ENCODE measurements at places on chromosomes 2 and 18.

GRCh38 chr2:18096836-18097405, 218.5 kb downstream of the KCNS3 start:
- no peaks in the 10 kb centered on the region for H3K36me3 ChIP-seq
- no peaks in the 10 kb centered on the region for H3K27me3 ChIP-seq
- H3K4me1 ChIP-seq: no peaks in the 10 kb centered on the region
- no peak for DNase-seq

- H3K27me3 ChIP-seq: no peaks in the 10 kb centered on the region
- H3K4me1 ChIP-seq: no peaks in the 10 kb centered on the region
- no peak overlapping the region for H3K27ac ChIP-seq
- peaks cover 93% of the 10 kb centered on the region for H3K36me3 ChIP-seq
These were observed 236.4 kb downstream of the ALPK2 start for GRCh38 chr18:58392324-58393000.

DNA sequence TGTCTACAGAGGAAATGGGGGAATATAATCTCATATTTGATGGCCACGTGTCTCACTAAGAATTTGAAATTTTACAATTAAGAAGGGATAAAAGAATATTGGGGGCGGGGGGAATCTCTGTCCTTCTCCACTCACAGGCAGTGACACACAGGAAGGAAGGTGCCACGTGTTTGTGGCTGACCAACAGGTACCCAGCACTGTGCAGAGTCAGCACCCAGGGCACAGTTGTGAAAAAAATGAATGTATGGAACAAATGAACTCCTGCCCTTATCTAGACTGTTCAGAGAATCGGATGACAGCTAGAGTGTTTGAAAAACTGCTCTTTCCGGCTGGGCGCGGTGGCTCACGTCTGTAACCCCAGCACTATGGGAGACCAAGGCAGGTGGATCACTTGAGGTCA, 317.0 kb upstream of the MYT1L start:
- peaks cover 10% of the 10 kb centered on the region for H3K4me1 ChIP-seq
- DNase-seq: no peak
- H3K4me3 ChIP-seq: no peak overlapping the region
- no peak overlapping the region for H3K27ac ChIP-seq

GRCh38 chr18:35750929-35751328, 169.4 kb downstream of the GALNT1 start:
- H3K27ac ChIP-seq: no peak overlapping the region
- no peak overlapping the region for H3K4me3 ChIP-seq
- H3K27me3 ChIP-seq: no peaks in the 10 kb centered on the region
- no peaks in the 10 kb centered on the region for H3K4me1 ChIP-seq
- H3K36me3 ChIP-seq: no peaks in the 10 kb centered on the region
- no peak for DNase-seq

DNA sequence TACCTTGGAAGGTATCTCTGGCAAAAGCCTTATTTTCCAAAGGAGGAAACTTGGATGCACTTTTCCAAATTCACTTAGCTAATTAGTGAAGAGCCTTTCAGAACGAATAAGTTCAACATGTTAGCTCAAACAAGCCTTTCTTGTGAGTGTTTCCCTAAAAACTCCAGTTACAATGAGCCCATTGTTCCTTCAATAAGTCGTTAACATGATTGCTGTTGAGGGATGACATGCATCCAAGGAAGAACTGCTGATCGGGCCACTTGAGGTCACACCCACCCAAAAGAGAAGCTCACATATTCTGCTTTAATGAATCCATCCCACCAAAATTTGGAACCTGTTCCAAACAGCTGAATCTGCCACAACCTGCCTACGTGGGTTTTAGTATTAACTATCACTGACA, 48.1 kb upstream of the SLC35G4 start:
- H3K27ac ChIP-seq: no peak overlapping the region
- H3K4me1 ChIP-seq: no peaks in the 10 kb centered on the region
- peaks cover 18% of the 10 kb centered on the region for H3K27me3 ChIP-seq
- no peak for DNase-seq

DNA sequence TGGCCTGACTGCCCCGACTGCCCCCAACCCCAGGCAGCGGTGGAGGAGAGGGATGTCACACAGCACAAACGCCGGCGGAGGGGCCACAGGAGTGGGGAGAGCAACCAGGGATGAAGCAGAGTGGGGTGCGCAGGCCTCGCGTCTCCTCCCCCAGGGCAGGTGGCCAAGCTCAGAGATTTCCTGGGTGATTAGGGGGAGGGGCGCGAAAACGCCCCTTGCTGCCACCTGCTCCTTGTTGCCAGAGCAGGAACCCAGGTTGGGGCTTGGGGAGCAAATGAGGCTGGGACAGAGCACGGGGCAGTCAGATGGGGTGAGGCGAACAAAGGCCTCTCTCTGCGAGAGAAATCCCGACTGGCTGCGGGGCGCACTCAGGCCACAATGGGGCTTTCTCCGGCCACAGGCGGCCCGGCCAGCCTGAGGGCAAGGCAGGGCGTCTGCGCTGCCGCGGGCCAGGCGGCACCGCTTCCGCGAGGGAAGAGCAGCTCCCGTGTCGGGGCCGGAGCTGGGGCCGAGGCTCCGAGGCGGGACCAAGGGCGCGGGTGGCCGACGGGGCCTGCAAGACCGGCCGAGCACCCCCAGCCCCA, 11.5 kb downstream of the TEX44 start:
- H3K27ac ChIP-seq: peak overlapping the region; percentile 92
- peak; percentile 33 for DNase-seq
- H3K4me3 ChIP-seq: peak overlapping the region; percentile 60
- H3K27me3 ChIP-seq: no peaks in the 10 kb centered on the region
- H3K4me1 ChIP-seq: peaks cover 11% of the 10 kb centered on the region

- no peaks in the 10 kb centered on the region for H3K27me3 ChIP-seq
- H3K36me3 ChIP-seq: peaks cover 6% of the 10 kb centered on the region
These were observed 20.2 kb downstream of the CHRNA1 start for GRCh38 chr2:174744111-174744510.

GRCh38 chr2:26969077-26969844, 1.2 kb upstream of the MAPRE3 start:
- H3K4me3 ChIP-seq: peak overlapping the region; percentile 88
- DNase-seq: no peak
- peaks cover 23% of the 10 kb centered on the region for H3K4me1 ChIP-seq
- no peaks in the 10 kb centered on the region for H3K36me3 ChIP-seq

- DNase-seq: no peak
- H3K36me3 ChIP-seq: no peaks in the 10 kb centered on the region
- no peaks in the 10 kb centered on the region for H3K4me1 ChIP-seq
- H3K27ac ChIP-seq: no peak overlapping the region
- H3K4me3 ChIP-seq: no peak overlapping the region
These were observed 411.1 kb downstream of the RAD51AP2 start for GRCh38 chr2:17107151-17107550.

DNA sequence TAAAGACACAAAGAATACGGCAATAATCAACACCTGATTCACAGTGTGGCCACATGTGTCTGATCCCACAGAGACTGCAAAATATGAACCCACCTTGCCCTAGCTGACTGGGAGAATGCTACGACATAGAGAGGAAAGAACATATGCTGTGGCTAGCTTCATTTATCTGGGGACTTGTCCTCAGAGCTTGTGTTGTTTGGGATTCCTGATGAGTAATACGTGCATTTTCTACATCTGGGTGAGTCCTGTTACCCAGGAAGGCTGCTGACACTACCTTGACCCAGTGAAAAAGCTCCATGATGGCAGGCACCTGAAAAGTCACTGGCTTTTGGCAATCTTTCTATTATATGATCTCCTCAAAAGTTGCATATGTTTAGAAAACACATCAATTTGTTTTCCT, 427.7 kb upstream of the LYPD1 start:
- H3K36me3 ChIP-seq: no peaks in the 10 kb centered on the region
- no peaks in the 10 kb centered on the region for H3K4me1 ChIP-seq
- peak; percentile 4 for DNase-seq

GRCh38 chr2:203706403-203706802, at the start of gene CD28:
TSS of gene CD28 (plus strand) at chr2:203706639. CDS start at chr2:203706697, 58 bp downstream.
- no peaks in the 10 kb centered on the region for H3K4me1 ChIP-seq
- no peak within 1 kb of the TSS for H3K4me3 ChIP-seq
- no peak for DNase-seq
- no peak within 1 kb of the TSS for H3K27ac ChIP-seq

DNA sequence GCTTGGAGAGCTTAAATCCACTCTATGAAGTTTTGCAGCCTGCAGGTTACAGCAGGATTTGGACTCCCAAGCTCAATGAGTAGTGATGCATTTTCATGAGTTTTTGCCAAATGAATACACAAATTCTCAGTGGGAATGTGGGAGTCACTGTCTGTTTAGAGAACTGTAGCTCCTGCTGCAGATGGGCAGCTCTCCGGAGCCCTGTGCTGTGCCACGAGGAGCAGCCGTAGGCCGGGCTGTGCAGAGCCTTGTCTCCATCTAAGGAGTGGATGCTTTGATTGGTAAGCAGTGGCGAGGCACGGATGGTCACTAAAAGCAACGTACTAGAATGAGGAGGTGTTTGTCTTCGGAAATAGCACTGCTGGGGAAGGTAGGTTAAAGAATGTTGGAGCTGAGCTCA, 96.0 kb upstream of the NFATC1 start:
- H3K4me3 ChIP-seq: no peak overlapping the region
- no peaks in the 10 kb centered on the region for H3K27me3 ChIP-seq
- DNase-seq: no peak
- H3K36me3 ChIP-seq: peaks cover 13% of the 10 kb centered on the region
- no peaks in the 10 kb centered on the region for H3K4me1 ChIP-seq

DNA sequence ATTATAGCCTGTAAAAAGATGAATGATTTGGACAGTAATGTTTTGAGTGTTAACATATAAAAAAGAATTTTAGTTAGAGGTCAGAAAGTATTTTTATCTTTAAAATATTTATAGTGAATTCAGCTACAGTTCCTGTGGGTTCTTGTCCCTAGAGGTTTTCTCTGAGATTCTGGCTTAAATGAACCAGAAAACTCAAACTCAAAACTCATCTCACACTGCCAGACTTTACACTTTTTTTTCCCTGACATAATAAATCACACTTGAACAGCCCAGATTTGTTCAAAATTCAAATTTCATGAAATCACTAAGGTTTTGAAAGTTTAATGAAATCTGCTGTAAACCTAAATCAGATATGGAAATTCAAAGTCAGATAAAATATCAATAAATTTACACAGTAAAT, 92.3 kb downstream of the KCNH7 start:
- no peaks in the 10 kb centered on the region for H3K36me3 ChIP-seq

- no peaks in the 10 kb centered on the region for H3K4me1 ChIP-seq
- peaks cover 4% of the 10 kb centered on the region for H3K36me3 ChIP-seq
- no peak for DNase-seq
- H3K4me3 ChIP-seq: no peak overlapping the region
- H3K27ac ChIP-seq: no peak overlapping the region
These were observed 73.6 kb downstream of the ARL6IP6 start for GRCh38 chr2:152791979-152792378.

DNA sequence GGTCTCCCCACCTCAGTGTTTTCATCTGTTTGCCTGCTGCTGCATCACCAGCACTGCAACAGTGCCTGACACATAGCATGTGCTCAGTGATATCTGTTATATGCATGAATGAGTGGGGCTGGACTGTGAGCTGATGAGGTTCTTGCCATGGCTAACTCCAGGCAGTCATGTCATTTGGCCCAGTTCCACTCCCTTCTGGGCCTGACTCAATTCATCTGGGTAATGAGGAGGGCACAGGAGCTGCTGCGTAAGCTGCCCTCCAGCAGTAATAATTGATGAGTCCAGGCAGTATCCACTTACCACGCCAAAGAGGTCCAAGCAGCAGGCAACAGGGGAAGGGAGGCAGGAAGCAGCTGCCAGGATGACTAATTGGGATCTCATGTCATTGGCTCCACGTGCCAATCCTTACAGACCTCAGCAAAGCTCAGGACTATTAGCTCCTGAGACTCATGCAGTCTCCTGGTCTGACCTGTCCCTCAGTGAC, 34.1 kb upstream of the MAT2A start:
- H3K4me1 ChIP-seq: peaks cover 30% of the 10 kb centered on the region
- no peaks in the 10 kb centered on the region for H3K36me3 ChIP-seq
- DNase-seq: peak; percentile 98

DNA sequence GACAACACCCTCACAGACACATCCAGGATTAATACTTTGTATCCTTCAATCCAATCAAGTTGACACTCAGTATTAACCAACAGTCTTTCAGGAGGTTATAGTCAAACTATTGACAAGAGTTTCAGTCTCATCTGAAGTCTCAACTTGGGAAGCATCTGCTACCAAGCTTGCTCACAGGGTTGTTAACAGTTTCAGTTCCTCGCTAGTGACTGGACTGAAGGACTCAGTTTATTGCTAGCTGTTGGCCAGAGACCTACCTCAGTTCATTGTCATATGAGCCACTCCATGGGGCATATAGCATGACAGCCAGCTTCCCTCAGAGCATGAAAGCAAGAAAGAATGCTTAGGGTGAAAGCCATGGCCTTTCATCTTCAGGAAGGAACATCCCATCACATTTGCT, 228.6 kb downstream of the EPHA4 start:
- H3K27me3 ChIP-seq: no peaks in the 10 kb centered on the region
- no peak for DNase-seq
- H3K4me3 ChIP-seq: no peak overlapping the region
- no peaks in the 10 kb centered on the region for H3K36me3 ChIP-seq

DNA sequence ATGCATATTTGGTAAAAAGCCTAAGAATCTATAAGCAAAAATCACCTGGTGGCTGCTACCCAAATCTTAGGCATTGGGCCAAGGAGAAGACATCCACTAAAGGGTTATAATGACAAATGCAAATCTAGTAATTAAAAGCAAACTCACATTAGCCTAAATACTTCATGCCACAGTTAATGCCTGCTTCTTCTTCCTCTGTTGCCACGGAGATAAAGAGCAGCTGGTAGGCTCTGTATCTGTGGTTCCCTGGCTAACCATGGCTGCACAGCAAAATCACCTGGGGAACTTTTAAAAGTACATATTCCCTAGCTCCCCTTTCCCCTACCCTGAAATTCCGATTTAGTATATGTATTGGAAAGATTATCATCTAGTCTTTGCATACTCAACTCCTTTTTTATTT, 114.3 kb downstream of the LNPK start:
- peaks cover 16% of the 10 kb centered on the region for H3K27me3 ChIP-seq
- no peak overlapping the region for H3K4me3 ChIP-seq
- H3K36me3 ChIP-seq: no peaks in the 10 kb centered on the region
- DNase-seq: no peak
- no peak overlapping the region for H3K27ac ChIP-seq

DNA sequence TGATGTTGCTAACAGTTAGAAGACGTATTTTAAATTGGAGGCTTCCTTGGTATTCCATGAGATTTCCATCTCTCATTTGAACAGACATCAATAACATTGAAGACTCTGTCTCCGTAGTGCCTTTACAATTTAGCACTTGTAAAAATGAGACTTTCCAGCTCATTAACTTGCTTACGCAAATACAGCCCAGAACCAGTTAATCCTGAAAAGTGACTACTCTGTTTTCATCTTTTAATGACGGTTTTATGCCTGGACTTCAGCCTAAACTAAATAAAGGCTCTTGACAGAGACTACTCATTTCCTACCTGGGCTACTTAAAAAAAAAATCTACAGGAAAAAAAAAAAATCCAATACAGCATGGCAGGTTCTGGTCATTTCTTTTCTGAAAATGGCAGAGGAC, 148.6 kb downstream of the LRATD1 start:
- peaks cover 11% of the 10 kb centered on the region for H3K4me1 ChIP-seq
- no peaks in the 10 kb centered on the region for H3K36me3 ChIP-seq
- H3K27ac ChIP-seq: no peak overlapping the region
- H3K27me3 ChIP-seq: no peaks in the 10 kb centered on the region
- no peak overlapping the region for H3K4me3 ChIP-seq

Measured in MCF 10A (cell line).